Skeletal muscle cell (primary cell): ENCODE measurements at places on chromosomes 7 and 10.

DNA sequence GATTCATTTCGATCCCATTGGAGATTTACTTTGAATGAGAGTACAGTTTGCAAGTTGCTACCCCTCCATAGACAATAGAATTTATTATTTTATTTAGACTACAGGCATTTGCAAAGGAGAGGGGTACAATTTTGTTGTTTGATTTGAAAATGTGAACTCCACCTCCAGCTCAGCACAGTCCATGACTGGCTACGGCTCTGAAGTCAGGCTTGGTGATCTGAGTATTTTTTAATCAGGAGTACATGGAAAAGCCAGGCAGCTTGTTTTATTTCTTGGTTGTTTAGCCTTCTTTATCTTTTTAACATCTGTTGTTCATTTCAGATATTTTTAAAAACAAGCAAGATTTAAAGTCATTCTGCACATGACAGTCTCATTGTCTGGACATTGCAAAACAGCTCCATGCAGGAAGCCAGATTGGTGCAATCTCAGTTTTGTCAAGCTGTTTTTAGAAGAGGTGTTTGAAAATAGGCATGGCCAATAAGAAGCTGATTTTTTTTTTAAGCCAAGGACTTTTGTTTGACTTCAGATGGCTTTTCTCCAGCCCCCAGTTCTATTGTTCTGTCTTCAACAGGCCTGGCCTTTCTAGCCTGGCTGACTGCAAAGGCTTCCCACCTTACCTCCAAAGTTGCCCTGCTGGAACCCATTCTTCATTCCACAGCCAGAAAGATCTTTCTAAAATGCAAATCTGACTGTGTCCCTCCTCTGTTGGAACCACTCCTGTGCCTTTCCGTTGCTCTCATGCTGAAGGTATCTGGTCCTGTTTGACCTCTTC is 12.2 kb downstream of the PLXDC2 start:
- no peak for DNase-seq

DNA sequence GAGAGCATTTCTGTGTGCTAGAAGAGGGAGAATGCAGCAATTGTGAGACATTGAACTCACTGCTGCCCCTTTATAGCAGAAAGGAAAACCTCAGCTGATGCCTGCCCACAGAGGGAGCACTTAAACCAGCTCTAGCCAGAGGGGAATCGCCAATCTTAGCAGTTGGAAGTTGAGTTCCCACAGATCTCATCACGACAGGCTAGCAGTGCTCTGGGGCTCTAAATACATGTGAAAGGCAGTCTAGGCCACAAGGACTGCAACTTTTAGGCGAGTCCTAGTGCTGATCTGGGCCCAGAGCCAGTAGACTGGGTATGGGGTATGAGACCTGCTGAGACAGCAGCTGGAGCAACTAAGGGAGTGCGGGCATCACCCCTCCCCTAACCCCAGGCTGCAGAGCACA is 25.2 kb upstream of the PRR15 start:
- no peak for DNase-seq

DNA sequence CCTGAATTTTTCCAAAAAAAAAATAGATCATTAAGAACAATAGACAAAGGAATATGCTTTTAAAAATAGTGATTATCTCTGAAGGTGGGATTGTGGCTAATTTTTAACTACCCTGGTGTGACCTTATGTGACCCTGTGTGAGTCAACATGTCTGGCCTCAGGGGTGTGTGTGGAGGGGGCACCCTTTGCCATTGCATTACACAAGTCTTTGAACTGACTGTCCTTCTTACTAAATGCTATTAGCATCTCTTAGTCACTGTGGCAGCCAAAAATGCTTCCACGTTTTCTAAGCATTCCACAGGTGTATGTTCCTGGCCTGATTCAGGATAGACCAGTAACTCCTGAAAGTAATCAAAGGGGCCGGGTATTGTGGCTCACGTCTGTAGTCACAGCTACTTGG is 175.4 kb downstream of the MGMT start:
- DNase-seq, result no peak

GRCh38 chr7:47100817-47101435 is 481.0 kb downstream of the TNS3 start:
- no peak for DNase-seq

GRCh38 chr10:116272440-116273283 is at the start of gene GFRA1:
TSS of gene GFRA1 (minus strand) at chr10:116273206. CDS start at chr10:116272029, 1,177 bp downstream.
- DNase-seq, result no peak

GRCh38 chr10:100621360-100622205 is 85.8 kb downstream of the HIF1AN start:
- no peak for DNase-seq

DNA sequence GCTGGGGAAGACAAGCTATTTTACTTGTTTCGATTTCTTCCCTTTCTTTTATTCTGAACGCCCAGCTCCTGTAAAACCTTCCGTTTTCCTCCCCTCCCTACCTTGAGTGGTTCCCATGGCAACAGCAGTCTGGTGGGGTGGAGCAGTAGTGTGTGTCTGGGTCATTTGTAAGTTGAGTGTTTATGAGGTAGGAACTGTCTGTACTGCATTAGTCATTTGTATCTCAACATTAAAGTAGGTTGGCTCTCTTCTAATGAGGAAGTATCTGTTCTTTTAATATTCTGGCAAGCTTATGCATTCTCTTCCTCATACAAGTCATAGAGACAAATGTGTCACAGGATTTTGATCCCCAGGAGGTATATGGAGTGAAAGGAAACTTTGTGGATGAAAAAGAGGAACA is 85.3 kb upstream of the CCDC6 start:
- peak; percentile 53 for DNase-seq

DNA sequence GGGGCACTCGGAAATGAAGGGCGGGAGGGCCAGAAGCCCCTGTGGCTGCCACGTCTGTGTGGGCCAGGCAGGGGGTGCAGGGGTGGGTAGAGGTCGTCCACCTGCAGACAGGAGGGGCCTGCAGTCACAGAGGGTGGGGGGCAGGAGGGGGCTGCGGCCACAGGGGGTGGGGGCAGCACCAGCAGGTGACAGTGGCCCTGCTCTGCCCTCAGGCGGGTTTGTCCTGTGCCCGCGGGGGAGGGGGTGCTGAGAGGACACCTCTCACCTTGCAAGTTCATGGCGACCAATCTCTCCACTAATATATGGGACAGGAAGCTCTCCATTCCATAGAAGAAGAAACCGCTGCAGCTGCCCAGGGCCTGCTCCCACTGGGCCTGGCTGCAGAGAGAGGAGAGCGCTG is 26.6 kb upstream of the NKX6-2 start:
- DNase-seq, result no peak

DNA sequence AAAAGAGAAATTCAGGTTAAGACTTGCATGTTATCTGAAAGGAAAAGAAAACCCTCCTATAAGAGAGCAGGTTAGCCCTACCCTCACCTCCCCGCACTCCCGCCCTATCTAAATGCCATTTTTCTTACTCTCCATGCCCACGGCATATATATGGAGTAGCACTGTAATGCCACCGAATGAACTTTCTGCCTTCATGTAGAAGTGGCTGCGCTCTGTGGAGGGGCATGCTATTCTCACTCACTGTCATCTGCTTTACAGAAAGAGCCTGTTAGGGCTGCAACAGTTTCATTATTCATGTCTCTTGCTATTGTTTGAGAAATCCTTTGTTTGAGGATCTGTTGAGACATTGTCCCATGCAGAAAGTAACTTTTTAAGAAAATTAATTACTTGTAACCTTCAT is 1190.6 kb downstream of the SORCS1 start:
- DNase-seq, result no peak

DNA sequence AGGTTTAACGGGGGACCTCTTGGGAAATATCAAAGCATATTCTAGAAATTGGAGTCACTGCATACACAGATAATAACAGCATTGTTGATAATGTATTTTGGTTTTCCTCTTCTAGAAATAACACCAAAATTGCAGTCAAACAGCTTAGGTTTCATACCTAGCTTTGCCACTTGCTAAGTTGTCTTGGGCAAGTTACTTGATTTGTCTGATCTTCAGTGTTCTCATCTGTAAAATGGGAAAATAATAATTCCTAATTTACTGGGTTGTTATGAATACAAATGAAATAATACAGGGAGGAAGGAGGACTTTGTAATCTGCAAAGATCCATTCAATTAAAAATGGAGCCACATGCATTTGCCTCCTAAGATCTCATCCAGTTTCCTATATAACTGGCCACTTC is 20.3 kb upstream of the NUP205 start:
- DNase-seq, result no peak

DNA sequence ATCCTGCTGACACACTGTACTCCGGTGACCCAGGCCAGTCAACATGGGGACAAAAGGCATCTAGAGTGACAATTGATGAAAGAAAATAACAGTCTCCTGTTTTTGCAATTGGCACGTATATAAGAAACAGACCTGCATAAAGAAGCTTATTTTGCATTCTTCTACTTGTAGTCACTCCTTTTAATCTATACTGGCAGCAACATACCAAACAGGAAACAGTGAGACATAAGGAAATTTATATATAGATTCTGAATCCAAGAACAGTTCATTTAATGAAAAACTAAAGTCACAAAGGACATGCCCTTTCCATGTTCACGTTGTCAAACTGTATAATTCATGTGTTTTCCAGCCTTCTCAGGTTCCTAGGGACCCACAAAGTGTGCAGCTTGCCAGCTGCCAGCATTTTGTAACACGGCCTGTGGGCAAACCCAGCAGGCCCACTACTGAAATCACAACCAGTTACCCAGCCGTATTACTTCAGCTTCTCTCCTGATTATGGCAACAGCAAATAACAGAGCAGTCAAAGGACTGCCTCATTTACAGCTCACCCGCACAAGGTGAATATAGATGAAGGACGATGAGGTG is 72.3 kb downstream of the AMPH start:
- no peak for DNase-seq

DNA sequence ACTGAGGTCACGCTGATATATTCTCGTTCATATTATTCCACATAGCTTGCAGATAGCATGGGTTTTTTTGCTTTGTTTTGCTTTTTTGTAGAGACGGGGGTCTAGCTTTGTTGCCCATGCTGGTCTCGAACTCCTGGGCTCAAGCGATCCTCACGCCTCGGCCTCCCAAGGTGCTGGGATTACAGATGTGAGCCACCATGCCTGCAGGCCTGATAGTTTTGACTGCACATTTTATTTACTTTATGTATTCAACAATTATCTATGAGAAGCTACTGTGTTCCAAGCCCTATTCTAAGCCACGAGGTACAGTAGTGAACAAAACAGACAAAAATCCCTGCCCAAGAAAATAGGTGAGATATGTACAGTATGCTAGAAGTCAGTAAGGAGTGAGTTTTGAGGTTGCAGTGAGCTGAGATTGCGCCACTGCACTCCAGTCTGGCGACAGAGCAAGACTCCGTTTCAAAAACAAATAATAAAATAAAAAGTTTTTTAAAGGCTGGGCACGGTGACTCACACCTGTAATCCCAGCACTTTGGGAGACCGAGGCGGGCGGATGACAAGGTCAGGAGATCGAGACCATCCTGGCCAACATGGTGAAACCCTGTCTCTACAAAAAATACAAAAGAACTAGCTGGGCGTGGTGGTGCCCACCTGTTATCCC is 1.3 kb upstream of the YWHAG start:
- DNase-seq, result no peak

- DNase-seq, result no peak
Measured at GRCh38 chr10:3906511-3907111, 121.6 kb upstream of the KLF6 start.

DNA sequence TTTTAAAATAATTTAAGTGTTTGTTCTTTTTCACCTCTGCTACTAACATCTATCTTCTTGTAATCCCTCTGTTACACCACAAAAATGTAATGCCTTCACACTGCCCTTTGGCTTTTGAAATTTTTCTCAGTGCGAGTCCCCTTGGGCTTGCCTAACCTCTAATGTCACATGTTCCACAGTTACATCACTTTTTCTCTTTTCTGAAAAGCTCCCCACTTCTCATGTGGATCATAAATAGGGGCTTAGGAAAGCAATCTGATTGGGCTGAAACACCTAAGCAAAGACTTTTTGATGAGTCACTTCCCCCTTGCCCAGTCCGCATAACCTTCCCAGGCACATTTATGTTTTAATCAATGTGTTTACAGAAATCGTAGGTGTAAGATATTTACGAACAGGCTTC is 288.2 kb downstream of the IPMK start:
- peak; percentile 54 for DNase-seq

- DNase-seq, result no peak
Measured at GRCh38 chr7:132276976-132277725, 299.1 kb downstream of the PLXNA4 start.

- DNase-seq, result no peak
Measured at GRCh38 chr10:1216574-1217236, 160.5 kb downstream of the WDR37 start.

DNA sequence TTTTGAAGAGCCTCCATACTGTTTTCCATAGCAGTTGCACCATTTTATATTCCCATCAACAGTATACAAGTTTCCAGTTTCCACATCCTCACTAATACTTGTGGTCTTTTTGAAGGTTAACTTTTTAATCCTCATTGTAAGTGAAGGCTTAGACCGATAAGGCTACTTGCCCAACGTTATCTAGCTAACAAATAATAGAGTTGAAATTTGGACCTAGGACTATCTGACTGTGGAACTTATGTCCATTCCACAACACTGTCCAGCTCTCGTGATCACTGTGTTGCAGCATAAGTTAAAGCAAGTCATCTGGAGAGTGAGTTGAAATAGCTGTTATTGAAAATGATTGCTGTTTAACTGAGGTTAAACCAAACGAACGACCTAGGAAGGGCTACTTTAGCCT is 84.0 kb downstream of the ZNF92 start:
- no peak for DNase-seq

DNA sequence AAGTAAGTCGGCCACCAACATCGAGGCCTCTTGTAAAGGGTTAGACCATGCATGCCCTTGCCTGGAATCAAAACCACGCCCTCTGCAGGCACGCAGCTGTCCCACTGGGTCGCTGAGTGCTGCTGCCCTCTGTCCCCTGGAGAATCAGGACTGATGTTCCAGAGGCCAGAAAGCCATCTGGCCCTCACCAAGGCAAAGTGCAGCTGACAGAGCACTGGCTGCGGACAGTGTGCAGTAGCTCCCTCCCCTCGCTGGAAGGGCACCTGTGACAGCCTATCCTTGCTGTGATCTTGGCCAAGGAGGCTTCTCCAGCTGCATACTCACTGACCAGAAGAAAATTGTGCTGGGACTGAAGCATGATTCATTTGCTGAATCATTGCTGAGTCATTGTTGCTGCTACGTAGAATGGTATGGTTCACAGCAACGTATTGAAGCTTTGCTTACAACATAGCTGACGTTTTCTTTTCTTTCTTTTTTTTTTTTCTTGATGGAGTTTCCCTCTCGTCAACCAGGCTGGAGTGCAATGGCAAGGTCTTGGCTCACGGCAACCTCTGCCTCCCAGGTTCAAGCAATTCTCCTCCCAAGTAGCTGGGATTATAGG is 30.4 kb downstream of the DDC start:
- DNase-seq, result peak; percentile 97
